Activated CD4-positive, CD25-positive, alpha-beta regulatory T cell treated with anti-CD3 and anti-CD28 coated beads, Interleukin-2, amount 50 U/mL, for 72 hours (primary cell): ENCODE measurements at places on chromosomes 1 and 21.

DNA sequence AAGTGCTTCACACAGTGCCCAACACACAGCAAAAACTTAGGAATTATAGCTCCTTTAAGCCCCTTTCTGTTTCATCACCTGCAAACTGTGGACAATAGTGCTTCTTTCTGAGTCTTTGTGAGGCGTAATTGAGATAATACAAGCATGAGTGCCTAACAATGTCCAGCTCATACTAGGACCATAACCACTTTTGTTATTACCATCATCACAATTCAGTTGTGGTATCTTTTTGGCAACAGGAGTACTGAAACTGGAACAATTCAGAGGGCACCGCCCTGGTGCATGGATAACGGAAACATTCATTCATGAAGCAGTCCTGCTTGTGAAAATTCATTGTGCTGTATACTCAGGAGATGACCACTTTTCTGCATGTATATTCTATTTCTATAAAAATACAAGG is 18.2 kb downstream of the DNAJC11 start:
- no peak for DNase-seq

DNA sequence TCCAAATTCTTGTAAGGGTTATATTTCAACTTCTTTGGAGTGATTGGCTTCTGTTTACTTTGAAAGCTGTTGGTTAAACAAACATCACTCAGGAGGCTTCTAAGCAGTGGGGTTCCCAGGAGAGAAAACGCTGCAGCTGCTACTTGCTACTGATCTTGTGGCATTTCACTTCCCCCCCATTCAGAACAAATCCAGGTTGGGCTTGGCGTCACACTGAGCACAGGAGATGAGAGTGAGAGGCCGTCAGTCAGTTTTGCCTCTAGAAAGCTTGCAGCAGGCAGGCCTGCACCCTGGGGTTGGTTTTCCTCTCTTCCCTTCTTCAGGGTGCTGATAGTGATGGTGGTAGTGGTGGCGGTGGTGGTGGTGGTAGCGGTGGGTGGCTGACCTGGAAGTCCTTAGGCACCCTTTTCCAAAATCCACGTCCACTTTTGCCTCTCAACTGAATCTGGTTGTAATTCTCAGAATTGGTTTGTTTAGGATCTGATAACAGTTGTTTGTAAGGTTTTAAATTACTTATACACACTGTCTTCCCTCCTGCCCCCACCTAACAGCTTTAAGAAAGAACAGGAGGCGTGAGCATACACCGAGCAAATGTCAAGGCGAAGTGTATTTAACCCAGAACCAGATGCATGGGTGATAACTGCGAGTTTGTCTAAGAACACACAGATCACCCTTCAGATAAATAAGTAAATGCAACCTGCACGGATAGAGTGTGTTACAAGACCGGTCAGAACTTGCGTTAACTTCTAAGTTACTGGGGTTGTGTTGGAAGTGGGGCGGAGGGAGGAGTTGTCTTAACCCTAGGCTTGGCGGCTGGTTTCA is 3.2 kb upstream of the PROX1 start:
- no peak for DNase-seq

DNA sequence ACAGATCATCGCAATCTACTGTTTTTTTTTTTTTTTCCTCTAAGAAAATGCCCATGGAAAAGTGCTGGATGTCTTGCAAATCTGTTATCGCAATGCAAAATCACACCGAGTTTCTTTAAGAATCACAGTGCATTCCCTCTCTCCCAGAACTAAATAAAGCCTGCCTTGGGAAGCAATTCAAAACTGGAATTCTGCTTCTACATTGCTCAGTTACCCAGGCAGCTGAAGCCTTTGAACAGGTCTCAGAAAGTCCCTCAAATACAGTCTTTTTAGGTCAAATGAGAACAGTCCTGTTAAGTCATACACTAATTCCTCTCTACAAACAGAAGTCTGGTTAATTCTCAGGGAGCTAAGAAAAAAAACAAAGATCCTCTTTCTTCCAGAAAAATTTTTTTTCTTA is 46.3 kb downstream of the SLC30A10 start:
- no peak for DNase-seq

DNA sequence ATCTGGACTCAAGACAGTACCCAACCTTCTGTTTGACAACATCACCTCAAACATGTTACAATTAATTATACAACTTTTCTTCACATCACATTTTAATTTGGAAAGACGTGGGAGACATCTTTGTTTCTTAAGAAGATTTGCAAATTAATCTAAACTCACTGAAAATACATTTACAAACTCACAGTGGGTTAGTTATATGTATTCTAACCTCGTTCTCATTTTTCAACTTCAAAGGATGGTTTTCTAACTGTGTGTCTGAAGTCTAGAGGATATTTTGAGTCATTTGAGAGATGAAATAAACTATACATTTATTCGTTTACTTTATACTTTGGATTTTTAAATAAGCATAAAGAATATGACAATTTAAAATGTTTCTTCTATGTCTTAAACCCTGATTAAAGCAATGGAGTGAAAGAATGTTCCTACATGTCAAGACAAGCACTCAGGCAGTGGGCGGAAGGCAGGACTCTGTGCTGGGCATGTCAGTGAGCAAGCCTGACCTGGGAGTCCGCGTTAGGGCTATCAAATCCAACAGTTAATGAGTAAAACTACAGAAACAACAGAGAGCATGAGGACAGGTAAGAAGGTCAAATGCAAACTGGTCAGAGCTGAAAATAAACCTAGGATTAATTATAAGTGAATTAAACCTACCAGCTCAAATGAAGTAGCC is 76.5 kb upstream of the CTTNBP2NL start:
- DNase-seq = no peak

DNA sequence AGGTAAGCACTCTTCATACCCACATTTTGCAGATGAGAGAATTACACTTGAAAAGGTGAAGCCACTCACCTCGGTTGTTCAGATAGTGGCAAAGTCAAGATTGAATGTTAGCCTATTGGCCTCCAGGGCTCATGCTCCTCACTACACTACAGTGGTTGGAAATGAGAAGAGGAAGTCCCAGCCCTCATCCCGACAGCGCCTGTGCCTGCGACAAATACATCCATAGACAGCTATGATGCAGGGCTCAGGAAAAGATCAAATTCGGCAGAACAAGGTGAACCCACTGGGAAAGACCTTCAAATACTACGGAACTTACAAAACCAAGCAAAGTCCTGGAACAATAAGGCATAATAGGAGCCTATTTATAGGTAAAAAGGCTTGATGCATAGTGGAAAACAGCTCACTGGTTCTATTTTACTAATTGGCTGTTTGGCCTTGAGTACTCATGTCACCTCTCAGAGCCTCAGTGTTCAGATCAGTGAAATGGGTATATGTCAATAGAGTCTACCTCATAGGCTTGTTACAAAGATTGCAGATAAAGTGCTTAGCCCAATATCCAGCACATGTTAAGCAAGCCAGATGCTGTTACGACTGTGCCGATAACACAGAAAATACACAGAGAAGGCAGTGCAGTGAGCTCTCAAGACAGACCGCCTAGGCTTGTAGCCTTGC is 3.5 kb downstream of the SPOCD1 start:
- no peak for DNase-seq

GRCh38 chr1:58895082-58895481 is 111.2 kb upstream of the JUN start:
- DNase-seq = no peak

- no peak for DNase-seq
These were observed 344.5 kb downstream of the LMX1A start for GRCh38 chr1:165011991-165012531.

- no peak for DNase-seq
These were observed 19.5 kb downstream of the MCM3AP start for GRCh38 chr21:46265736-46266525.

DNA sequence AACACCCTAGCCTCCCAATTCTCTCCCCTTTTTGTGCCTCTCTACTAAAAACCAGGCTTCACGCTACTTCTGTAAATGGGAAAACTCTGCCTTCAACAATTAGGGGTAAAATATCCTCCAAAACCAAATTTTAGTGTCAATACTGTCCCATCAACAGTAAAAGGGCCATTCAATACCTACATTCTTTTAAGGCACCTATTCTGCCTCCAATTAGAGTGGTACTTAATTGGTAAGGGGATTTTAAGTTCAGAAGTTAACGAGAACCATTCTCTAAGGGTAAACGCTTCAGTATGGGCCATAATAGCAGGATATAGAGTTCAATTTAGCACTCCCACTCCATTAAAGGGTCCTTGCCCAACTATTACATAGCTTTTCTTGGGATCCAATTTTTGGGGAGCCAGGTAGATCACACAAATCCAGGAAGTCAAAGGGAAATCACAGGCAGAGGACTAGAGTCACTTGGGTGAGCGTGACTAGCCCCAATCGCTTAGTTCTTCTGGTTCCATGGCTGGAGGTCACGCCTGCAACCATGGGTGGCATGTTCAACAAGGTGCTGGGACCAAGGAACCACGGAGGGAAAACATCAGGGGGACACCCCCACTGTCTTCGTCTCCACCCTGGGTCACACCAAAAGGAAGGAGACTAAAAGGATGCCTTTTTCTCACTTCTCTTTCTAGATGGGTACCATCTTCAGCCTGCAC is 20.1 kb upstream of the BSDC1 start:
- no peak for DNase-seq

- no peak for DNase-seq
These were observed 54.0 kb downstream of the DAB1 start for GRCh38 chr1:57369889-57370288.

GRCh38 chr1:56418151-56418631 is 161.2 kb downstream of the PLPP3 start:
- DNase-seq = no peak
